Gastrocnemius medialis (tissue), 4 donors: ENCODE measurements at places on chromosomes 3 and 15. TPM values are rescaled to one million over a fixed set of nuclear protein-coding genes. Genes with fewer than 3 reads are reported as not detected.

DNA sequence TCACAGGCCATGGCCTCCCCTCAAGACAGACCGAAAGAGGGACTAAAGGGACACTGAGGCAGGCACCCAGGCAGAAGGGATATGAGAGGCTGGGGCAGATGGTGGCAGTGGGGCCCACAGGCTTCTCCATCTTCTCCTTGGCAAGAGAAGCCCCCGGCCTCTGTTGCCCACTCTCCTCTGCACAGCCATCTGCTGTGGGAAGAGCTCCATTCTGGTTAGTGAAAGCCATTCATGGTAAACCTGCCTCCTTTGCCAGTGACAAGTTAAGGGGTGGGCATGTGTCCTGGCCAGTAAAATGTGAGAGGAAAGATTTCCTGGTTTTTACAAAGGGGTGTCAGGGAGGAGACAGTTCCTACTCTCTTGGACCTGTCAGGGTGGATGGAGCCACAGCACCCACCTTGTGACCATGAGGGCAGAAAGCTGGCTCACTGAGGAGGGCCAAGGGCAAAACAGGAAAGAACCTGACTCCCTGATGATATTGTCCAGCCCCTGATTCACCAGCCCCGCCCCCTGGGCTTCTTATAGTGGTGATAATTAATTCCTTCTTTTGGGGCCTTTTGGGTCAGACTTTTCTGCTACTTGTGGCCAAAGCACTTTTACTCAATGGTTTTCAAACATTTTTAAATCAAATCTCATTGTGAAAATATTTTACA, 130.4 kb upstream of the SMAD3 start:
- no peak for DNase-seq

- DNase-seq, result no peak
Observed at GRCh38 chr15:77527164-77527778, 105.4 kb downstream of the LINGO1 start.

DNA sequence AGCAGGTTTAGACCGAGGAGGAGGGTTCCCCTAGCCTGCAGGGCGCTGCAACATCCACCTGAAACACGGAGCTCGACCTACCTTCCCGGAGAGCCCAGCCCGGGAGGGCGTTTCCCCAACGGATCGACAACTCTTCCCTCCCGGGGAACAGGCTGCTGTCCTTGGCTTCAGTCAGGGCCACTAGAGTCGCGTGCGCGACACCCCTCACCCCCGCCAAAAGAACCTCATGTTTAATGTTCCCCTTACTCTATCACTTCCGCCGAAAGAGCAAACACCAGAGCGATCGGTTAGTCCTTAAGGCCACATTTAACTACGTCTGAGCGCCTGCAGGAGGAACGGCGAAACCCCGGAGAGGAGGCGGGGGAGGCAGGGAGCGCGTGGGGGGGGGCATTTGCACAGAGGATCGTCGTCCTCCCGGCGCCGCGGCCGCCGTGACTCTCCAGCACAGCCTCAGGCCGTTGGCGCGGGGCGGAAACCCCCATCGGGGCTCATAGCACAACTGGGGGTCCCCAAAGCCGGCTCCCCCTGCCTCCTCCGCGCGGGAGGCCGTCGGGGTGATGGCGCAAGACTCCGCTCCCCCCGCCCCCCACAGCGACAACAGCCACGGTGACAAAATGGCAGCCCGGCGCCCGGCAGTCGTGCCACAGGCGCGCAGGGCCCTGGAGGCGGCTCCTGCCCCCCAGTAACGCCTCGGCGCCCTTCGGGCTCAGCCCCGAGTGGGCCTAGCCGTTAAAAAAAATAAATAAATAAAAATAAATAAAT, 3.2 kb downstream of the ANP32A start:
- peak; percentile 43 for DNase-seq

DNA sequence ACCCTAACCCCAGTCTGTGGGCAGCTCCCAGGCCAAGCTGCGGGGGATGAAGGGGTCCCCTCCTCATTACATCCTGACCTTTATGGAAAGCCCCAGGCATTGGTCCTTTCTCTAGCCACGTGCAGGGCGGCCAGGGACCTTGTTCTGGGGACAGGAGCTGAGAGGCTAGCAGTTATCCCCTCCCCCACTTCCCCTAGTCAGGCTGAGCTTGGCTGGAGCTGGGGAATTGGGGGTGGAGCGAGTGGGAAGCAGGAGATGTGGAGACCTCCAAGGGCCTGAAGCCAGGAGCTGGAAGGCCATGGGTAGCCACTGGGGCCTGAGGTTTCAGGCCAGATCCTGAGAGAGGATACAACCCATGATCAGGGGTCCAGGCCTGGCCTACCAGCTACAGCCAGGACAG, 45.8 kb downstream of the DNAH1 start:
- DNase-seq, result no peak

DNA sequence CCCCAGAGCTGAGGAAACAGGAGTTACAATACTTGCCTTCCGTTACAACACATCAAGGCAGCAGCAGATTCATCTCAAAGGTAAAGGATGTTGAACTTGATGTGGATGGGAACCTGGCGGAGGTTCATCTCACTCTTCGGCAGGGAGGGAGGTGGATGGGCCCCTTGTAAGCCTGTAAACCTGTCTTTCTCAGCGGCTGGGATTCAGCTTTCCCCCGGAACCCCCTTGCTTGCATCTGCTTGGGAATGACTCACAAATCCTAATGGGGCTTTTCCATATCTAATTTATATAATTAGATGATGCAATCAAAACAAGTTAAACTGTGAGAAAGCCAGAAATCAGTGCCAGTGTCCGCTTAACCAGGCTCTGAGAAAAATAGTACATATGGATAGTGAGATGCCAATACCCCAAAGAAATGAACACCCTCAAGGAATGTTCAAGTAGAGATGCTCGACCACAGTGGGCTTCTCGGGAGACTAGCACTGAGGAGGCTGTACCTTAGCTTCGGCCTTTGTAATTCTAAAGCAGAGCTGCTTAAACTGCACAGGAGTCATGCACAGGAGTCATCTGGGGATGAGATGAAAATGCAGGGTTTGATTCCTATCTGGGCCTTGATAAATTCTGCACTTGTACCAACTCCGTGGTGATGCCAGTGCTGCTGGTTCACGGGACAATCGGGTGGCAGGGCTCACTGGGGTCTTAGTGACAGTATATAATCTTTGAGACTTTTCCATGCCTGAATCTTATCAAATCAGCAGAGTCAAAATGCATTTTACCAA, 2.2 kb upstream of the FAM240A start:
- no peak for DNase-seq

DNA sequence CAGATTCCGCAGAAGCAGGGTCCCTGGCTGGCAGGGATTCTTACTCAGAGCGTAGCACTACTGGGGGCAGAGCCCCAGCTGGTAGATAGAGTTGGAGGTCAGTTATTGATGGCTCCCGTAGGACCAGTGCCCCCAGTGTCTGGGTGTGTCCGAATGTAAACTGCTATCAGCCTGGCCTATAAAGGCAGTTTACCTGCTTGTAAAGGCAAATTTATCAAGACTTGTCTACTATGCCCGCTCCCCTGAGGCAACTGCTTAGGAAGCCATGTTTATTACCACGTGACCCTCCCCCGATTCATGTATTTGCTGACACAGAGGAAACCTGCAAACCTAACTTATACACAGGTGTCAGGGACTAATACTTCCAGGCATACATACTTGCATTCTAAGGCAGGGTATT, 607 bp upstream of the PPP1R14D start:
- no peak for DNase-seq

DNA sequence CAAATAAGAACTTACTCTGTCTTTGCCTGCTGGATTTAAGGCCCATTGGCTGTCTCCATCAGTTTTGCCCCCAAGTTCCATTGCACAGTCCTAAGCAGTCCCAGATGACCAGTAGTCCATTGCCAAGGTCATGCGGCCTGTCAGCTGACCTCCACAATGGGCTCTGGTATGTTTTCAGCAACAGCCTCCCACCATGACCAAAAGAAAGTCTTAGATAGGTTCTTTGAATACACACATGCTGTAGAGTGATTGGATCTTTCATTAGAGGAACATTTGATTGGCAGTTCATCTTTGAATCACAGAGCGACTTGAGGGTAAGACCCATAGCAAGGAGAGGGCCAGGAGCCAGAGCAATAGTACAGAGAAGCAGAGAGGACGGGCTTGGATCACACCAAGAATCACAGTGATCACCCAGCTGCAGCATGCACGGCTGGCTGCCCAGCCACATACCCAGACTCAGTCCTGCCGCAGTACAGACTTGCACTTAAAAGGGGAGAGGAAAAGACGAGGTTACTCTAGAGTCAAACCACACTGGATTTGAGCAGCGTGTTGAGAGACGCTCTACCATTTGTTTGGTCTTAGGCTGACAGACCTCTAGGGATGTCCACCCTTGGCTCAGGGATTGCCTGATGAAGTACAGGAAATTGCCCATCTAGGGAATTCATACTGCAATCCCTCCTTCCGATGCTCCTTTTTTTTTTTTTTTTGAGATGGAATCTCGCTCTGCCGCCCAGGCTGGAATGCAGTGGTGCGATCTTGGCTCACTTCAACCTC, 50.4 kb downstream of the APH1B start:
- DNase-seq, result no peak

DNA sequence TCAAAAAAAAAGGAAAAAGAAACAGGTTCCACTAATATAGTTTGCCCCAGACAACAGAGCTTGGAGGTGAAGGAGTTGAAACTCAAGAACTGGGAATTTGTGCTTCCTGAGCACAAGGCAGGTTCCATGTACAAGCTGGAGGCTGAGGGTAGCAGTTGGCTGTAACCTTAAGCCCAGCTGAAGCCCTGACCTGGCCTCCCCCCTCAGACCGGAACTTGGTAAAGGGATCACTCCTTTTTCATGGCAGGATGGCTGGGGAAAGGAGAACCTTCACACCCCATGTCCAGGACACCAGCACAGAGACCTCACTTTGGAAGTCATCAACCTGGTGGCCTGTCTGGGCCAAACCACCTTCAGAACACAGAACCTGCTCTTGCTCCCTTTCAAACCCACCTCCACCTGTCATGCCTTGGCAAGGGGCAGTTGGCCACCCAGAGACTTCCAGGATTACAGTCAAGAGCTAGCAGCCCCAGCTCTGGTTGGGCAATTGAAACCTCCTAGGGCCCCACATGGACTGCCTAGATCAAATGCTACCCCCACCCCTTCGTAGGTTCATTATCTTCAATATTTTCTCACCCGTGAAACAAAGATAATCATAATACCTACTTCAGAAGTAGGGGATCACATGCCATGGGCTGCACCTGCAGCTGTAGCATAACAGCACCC, 3.5 kb downstream of the RPL29 start:
- DNase-seq, result no peak

DNA sequence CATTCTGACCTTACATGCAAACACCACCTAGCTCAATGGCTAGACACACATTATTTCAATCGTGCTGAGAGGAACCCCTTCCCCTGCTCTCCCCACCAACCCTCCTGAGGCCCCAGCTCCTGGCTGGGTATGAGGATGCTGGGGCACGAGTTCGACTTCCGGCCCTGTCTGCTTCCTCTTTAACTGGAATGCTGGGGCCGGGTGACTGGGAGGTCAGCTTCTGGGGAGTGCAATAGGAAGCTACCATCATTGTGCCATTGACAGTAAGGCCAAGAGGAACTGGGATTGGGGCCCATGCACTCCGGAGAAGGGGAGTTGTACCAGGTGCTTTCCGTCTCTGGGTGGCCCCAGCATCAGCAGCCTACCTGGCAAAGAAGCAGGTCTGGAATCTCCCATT, 15.6 kb upstream of the TLE3 start:
- DNase-seq, result peak; percentile 40

DNA sequence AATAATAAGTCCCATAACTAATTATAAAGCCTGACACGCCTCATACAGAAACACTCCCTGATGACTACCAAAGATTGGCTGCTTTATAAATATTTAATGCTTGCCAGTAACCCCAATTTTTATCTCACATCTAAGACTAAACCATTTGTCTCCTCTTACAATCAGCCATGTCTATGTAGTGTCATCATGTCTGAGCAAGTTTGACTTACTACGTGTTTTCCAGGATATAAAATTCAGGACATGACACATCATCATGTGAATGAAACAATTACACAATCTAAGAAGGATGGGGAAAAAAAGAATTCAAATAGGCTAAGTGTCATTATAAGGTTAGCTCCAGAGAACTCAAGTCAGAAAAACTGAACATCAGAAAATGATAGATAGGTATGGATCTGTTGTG, 208.7 kb downstream of the MECOM start:
- DNase-seq, result no peak

DNA sequence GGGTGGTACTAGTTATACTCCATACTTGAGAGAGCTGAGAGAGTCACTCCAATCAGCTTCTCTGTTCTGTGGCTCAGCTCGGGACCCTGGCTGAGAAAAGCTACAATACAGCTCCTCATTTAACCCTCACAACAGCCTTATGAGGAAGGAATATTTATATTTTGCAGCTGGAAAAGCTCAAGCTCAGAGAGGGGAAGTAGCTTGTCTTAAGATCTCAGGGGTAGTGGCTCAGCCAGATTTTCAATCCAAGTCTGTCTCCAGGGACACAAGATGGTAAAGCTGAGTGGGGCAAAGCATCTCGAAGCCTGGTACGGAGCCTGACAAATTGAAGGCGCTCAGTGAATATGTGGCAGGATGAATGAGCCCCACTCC, 14.8 kb downstream of the SCAMP2 start:
- no peak for DNase-seq

DNA sequence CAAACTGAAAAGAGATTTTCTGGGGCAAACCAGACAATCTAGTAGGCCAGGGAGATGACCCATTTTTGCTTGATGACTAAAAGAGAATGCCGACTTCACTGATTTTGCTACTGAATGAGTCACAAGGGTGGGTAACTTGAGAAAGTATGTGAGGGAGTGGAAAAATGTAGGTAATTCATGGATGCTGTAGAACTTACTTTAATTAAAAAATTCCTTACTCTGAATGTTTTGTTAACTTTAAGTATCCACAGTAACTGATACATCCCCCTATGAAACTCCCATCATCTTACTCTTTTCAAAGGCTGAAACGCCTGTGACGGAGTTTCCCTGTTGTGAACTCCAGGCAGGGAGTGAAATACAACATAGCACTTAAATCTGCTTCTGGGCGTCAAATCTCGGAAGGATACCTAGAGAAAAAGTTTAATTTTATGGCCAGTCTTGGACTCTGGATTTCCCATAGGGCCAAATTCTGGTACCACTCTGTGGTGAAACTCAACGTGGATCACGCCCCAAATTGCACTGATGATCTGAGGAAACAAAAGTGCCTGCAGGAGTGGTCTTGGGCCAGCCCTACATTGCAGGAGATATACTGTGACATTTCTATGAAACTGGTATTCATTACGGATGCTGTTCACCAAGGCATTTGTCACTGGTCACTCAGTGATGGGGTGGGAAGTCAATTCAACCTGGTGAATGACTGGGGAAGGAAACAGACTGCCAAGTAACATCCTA, 24.0 kb downstream of the GOLIM4 start:
- no peak for DNase-seq

DNA sequence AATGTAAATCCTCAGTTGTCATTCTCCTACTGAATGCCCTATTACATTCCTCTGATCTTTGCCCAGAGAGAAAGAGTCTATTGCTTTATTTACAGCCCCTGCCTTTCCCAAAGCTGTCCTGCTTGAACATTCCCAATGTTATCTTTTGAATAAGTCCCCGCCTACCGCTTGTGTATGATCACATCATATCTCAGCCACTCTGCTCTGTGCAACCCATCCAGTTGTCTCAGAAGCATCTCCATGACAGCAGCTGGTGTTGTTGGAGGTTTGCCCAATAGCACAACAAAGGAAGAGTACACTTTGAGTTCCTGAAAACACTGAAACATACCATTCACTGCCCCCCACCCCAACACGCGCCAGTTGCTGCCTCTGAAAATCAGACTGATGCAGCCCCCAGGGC, 22.0 kb upstream of the FAM3D start:
- no peak for DNase-seq

The GOLGA8S gene
- total RNA-seq, result 0.20 TPM

The CSPG4 gene
- 38.2 TPM for total RNA-seq

The SAMD7 gene
- total RNA-seq, result not detected

The GALNT15 gene
- 57.6 TPM for total RNA-seq

The RBP2 gene
- total RNA-seq, result not detected

The ZNF639 gene
- total RNA-seq, result 37.8 TPM

The IGSF10 gene
- 0.16 TPM for total RNA-seq

The AMIGO3 gene
- total RNA-seq, result 0.76 TPM

The LCTL gene
- not detected for total RNA-seq
